ENCODE measurements at places on chromosomes 3 and 15.
A peak's percentile ranks its signal among the peaks of the same experiment; 100 is the strongest.

GRCh38 chr3:136819731-136820679 is 1.1 kb downstream of the SLC35G2 start:
- peak; percentile 14 for DNase-seq

GRCh38 chr3:86880066-86880465 is 110.9 kb downstream of the VGLL3 start:
- DNase-seq, result no peak

DNA sequence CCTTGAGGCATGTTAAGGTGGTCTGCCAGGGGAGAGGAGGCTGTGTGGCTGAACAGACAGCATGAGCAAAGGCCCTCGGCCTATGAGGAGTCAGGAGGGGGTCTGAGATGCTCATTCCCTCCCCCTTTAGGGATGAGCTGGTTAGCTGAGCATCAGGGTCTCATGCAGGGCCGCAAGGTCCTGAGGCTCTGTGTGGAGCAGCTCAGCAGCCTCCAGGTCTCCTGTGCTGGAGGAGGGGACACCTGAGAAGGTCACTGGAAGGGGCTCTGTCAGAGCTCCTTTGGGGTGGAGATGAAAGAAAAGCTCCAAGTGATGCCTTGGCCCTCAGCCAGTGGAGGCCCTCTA is 67.1 kb downstream of the RASGRF1 start:
- DNase-seq, result no peak

DNA sequence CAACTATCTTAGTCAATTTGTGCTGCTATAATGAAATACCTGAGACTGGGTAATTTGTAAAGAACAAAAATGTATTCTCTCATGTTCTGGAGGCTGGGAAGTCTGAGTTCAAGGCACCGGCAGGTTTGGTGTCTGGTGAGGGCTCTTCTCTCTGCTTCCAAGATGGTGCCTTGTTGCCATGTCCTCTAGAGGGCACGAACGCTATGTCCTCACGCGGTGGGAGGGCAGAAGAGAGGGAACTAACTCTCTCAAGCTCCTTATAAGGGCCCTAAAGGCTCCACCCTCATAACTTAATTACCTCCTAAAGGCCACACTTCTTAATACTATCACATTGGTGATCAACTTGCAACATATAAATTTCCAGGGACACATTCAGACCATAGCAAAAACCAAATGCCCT is 108.4 kb downstream of the ADAMTSL3 start:
- DNase-seq, result no peak

- no peak for DNase-seq
Observed at GRCh38 chr3:39849992-39850715, 40.7 kb downstream of the MYRIP start.

DNA sequence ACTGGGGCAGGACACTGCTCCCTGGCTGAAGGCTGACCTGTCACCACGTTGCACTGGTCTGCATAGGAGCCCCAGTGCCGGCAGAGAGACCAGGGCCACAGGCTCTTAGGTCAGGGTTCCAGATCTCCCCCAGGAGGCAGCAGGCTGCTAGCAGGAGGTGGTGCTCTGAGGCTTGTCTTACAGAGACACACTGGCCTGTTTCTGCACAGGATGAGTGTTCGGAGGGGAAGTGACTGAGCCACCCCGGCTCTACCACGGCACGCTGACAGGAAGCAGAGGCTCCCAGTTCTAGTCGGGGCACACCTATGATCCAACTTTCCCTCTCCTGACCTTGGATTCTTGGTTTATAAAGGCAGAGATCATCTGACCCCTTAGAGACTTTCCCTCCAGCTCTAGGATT is 8.6 kb downstream of the FBXL22 start:
- peak; percentile 38 for DNase-seq

DNA sequence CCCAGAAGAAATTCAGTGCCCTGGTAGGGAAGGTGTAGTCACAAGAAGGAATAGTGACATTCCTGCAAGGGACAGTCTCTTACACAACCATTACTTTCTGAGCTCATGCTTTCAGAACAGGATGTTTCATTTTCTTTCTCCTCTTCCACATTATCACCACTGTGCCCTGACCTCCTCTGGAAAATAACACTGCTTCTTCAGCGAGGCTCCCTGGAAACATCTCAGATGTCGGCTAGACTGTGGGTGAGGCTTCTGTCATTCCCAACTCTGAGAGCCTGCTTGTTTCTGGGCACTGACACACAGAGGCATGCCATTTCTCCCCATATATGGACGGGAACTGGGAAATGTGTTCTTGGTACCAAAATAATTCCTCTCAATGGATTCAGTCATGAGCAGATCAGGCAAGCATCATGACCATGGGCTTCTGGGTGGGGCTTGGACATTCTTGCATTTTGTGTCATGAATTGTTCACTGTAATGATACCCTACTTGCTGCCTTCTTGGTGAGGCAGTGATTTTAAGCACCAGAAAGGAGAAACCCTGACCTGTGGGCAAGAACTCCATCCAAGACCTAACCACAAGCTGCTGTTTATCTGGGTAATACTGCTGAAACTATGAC is 14.3 kb upstream of the TNFAIP8L3 start:
- no peak for DNase-seq

DNA sequence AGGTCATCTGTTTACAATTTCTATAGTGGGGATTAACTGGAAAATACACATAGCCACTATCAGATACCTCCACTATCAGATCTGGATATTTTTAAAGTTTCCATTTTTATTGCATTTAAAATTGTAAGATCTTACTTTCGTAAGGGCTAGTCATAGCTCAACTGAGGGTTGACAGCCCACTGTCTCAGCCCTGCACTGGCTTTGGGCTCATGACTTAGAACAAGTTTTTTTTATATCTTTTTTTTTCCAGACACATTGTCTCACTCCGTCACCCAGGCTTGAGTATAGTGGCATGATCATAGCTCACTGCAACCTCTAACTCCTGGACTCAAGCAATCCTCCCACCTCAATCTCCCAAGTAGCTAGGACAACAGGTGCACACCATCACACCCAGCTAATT is 48.8 kb upstream of the DNAJC13 start:
- DNase-seq, result no peak

GRCh38 chr3:110343945-110344344 is 727.7 kb upstream of the NECTIN3 start:
- DNase-seq, result no peak

- no peak for DNase-seq
Observed at GRCh38 chr3:23422517-23422851, 219.4 kb downstream of the UBE2E2 start.

- no peak for DNase-seq
Observed at GRCh38 chr3:13207975-13208705, 134.9 kb upstream of the IQSEC1 start.

DNA sequence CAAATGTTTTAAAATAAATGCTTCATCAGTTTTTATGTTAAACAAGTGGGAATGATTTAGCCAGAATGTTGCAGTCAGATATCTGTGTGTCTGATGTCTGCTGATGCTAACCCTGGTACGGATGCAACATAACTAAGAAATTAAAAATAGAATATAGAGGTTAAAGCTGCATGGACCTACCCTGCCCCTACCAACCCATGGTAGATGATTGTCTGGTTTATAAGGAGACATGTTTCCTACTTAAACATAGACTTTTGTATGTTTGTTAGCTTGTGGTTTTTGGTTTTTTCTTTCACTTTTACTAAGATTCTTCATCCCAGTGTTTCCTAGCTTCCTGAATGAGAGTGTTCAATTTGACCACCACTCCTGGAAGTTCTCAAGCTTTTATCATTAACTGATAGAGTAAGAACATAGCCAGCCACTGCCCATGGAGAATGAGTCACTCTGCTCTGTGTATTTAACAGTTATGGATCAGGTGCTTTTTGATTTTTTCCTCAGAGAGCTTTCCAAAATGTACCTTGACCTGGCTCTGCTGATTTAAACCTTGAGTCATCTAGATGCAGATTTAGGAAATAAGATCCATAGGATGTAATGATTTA is 70.7 kb upstream of the VEPH1 start:
- no peak for DNase-seq

DNA sequence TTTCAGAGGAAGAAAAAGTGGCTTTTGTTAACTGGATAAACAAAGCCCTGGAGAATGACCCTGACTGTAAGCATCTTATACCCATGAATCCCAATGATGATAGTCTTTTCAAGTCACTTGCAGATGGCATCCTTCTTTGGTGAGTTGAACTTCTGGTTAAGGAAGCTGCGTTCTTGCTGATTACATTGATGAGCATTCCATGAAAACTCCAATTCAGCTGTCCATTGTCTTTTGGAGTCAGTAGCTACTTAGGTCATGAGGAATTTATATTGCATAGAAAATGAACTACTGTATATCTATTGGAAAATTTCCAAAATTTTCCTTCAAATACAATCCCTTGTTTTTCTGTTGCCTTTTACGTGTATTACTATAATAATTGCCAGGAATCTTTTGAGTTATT is 47.7 kb upstream of the TRPC1 start:
- no peak for DNase-seq

GRCh38 chr3:122962149-122962548 is 65.4 kb downstream of the SEMA5B start:
- no peak for DNase-seq

DNA sequence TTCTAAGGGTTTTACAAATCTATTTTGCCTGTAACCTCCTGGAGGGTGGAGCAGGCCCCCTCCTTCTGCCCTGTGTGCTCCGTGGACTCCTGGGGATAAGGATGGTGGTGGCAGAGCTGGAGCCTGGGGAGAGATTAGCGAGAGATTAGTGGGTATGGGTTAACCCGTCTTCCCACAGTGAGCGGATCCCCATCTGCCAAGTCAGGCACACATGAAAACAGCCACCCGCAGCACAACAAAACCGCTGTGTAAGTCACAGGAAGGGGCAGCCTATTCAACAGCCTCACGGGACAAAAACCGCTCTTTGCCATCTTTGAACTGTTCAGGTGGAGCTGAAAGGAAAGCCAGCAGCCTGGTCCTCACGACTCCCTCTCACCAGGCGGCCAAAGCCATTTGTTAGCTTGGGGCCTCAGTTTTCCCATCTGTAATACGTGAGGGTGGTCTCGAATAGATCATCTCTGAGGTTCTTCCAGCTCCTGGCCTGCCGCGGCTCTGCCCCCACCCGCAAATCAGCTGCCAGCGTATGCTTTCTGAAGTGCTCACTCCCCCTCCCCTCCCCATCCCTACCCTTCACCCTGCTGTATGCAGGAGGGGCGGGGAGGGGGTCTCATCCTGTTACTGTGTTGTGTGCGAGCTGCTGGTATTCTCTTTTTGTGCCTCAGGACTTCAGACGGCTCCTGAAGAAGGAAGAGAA is 43.6 kb downstream of the PDIA5 start:
- DNase-seq, result no peak

- no peak for DNase-seq
Observed at GRCh38 chr3:72144773-72145505, 360.0 kb upstream of the PROK2 start.

GRCh38 chr3:131957511-131957910 is 77.3 kb downstream of the CPNE4 start:
- no peak for DNase-seq

- no peak for DNase-seq
Observed at GRCh38 chr15:70031713-70032112, 66.0 kb downstream of the TLE3 start.

DNA sequence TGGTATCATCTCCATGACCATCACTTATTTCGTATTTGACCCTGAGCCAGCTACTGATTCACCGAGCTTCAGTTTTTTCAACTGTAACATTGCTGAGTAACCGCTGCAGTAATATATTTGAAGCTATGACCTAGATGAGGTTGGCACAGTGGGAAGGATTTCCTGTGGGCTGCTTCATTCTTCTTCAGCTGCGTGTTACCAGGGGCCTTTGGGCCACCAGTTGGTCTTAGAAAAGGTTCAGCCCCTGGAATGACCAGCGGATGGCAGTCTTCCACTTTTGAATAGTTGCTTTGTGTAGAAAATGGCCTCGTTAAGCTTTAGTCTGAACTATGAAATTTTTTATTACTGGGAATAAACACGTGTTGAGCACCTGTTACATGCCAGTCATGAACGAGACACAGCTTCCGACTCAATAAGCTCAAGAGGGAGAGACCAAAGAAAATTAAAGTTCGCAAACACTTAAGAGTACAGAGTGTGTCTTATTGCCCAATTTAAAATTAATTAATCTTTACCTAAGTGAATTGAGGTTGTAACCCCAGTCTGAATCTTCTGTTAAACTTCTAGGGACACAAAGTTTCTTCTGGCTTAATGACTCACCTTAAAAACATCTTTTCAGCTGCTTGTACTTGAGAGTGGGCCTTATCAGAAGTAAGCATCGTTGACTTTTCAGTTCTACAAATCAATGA is 57.6 kb upstream of the NR2E3 start:
- DNase-seq, result no peak

GRCh38 chr15:95883064-95883463 is 447.4 kb upstream of the NR2F2 start:
- DNase-seq, result no peak

DNA sequence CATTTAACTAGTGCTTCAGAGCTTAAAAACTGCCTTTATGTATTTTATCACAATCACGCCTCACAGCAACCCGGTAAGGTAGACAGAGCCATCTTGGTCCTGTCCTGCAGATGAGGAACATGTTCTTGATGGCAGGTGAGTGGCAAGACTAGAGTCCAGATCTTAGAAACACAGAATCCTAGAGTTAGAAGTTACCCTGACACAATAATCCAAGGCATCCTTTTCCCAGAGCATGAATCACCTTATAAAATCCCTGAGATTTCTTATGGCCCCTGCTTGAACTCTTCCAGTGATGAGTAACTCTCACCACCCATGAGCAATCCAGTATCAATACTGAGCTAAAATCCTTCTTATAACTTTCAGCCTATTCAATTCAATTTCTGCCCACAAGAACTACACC is 16.9 kb downstream of the POPDC2 start:
- no peak for DNase-seq

DNA sequence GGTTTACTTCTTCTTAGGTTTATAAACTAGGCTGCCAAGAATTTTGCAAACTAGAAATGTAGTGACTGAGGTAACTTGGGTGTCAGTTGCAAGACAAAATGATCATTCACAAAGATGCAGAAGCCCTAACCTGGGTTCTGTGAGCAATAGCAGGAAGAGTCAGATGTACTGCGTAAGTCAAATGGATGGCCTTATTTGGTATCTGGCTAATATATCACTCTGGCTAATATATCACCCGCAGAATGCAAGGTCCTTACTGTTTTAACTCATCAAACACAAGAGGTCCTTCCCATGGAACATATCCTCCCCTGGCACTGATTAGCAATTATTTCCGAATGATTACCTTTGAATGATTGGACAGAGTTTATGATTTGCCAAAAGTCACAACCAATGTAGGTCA is 37.4 kb downstream of the RBMS3 start:
- no peak for DNase-seq

DNA sequence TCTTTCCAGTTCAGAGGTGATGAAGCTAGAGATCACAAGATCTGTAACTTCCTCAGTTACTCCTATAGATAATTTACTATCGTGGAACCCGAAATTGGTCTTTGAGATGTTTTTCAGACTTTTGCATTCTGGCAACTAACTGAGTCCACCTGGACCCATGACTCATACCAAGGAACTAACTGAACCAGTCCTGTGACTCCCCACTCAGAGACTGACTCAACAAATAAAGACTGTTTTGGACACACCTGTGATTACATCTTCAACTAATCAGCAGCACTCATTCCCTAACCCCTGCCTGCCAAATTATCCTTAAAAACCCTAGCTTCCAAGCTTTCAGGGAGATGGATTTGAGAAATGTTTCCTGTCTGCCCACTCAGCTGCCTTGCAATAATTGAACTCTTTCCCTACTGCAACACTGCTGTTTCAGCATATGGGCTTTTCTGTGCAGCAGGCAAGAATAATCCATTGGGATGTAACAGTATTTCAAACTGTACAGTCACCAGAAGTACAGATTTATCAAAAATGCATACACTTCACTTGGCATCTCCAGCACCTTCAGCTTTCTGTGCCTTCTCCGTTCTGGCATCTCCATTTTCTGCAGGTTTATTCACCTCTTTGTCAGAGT is 57.7 kb downstream of the GATM start:
- DNase-seq, result no peak

All from stimulated activated CD8-positive, alpha-beta memory T cell treated with anti-CD3 and anti-CD28 coated beads, Interleukin-2, amount 100 ng/mL, for 48 hours (primary cell).